Activated T-helper 1 cell treated with Interleukin-2 at 50 U/mL for 16 hours (primary cell): ENCODE measurements at places on chromosomes 2 and 18.
A peak's percentile ranks its signal among the peaks of the same experiment; 100 is the strongest.

DNA sequence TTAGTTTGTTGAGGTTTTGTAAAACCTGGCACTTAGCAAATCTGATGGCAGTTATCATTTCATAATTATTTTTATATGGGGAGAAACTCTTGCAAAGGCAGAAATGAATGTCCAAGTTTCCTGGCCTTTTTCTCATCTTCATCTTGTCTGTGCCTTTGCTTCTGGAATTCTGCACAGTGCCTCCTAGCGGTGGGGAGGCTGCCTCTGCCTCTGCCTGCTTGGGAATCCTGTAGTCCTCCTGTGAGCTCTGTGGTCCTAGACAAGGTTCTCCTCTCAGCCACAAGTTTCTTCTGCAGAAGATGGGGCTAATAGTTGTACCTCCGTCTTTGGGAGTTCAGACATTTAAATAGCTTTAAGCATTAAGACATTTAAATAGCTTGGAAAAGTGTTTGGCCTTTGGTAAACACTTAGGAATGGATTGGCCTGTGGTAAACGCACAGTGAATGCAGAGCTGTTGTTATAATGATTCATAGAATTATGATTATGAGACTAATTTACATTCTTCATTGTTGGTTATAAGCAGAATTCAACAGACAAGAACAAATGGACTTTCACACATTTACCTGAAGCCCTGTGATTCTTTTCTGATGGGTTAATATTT, 101.2 kb downstream of the ZNF236 start:
- no peak for DNase-seq

GRCh38 chr2:170341684-170342623, 164.0 kb downstream of the MYO3B start:
- no peak for DNase-seq

- DNase-seq, result no peak
These were observed 235.6 kb downstream of the BCL11A start for GRCh38 chr2:60317844-60318243.

GRCh38 chr2:234134496-234134895, 84.0 kb downstream of the SPP2 start:
- DNase-seq, result no peak

DNA sequence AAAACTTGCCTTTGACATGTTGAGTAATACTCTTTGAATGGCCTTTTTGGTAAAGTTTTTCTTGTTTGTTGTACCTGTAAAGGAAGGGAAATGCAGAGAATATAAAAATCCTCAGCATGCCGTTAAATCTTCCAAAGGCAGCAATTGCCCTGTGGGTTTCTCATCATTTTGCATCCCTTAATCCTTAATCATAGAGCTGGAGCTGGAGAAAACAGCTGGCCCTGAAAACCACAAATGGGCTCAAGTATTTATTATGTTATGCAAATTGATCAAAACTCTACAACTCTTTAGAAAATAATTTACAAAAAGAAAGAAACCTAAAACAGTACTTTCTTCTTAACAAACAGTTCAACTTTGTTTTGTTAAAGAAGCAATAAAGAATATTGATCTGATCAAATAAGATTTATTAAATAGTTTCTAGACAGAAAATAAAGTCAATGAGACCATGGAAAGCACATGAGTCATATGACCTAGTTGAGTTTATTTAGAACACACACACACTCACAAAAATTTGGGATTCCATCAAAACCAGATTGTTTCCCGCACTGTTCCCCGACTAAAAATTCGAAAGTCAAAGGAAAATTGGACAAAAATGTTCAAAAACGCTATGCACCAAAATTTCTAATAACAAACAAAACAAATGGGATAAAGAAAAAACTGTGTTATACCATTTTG, 309.0 kb downstream of the GULP1 start:
- no peak for DNase-seq

GRCh38 chr2:109636317-109636716, 22.2 kb downstream of the SOWAHC start:
- no peak for DNase-seq

DNA sequence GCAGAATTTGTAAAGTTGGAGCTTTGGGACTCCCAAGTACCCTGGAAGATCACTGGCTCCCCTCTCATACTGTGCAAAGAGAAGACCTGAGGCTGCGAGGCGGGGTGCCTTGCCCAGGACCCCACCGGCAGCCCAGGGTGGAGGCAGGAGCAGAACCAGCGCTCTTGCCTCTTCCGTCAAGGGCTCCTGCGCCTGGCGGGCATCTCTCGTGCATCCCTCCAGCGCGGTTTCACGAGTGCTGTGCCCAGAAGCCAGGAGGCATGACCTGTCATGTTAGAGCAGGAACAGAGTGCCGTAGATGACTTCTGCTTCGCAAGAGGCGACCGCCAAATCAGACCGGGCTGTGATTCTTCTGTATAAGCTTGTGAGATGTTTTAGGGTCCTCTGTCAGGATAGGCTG, 77.3 kb downstream of the LDLRAD4 start:
- no peak for DNase-seq

GRCh38 chr2:230137902-230138539, 69.3 kb upstream of the SLC16A14 start:
- DNase-seq, result no peak

GRCh38 chr2:84942964-84943421, 28.0 kb upstream of the KCMF1 start:
- no peak for DNase-seq

DNA sequence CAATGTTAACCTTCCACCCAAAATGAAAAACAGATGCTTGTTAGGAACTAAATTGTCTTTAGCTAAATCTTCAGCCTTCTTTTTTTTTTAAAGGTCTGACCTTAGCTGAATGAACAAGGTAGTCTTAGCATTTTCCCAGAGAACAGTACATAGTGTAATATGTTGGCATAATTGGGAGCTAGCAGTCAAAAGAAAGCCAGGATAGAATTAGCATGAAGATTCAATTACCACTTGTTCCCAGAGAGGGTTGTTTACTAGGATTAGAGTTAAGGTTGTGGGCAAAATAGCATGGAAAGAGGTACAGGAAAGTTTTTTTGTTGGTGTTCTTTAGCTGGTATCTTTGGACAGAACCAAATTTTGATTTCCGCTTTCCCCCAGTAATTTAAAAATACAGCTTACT, 6.9 kb downstream of the CDH20 start:
- DNase-seq, result no peak

DNA sequence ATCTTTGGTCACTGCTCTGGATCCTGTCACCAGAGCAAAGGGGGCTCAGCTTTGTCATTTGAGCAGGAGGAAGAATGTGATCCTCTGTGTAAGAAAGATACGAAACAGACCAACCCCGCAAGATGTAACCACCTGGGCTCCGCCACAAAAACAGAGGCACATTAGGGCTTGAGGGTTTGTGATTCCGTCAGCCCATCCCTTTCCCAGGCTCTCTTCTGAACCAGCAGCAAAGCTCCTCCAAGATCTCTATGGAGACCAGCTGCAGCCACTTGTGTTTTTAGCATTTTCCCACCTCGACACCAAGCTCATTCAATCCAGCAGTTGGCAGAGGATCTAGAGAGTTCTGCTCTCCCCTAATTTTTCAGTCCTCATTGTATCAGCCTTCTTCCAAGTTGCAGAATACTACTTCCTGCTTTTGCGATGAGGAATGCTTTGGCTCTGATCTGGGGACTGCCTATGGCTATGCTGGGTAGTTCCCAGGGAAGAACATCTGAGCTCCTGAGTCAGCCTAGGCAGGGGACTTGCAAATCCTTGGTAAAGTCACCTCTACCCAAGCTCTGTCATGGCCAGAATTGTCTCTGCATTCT, 139.6 kb upstream of the RAB12 start:
- no peak for DNase-seq

DNA sequence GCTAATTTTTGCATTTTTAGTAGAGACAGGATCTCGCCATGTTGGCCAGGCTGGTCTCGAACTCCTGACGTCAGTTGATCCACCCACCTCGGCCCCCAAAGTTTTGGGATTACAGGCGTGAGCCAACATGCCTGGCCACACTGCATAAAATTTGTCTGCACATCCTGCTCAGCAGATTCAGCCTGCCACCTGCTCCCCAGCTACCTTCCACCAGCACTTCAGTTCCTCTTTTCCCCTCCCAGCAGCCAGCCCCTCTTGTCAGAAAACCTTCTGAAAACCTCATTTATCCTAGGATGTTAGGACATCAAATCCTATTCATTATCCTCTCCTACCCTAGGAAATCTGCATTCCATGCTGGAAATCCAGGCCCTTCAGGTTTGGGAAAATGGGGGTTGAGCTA, 99.4 kb upstream of the STPG4 start:
- no peak for DNase-seq

- DNase-seq, result no peak
These were observed 820.2 kb upstream of the SALL3 start for GRCh38 chr18:78159397-78159796.

DNA sequence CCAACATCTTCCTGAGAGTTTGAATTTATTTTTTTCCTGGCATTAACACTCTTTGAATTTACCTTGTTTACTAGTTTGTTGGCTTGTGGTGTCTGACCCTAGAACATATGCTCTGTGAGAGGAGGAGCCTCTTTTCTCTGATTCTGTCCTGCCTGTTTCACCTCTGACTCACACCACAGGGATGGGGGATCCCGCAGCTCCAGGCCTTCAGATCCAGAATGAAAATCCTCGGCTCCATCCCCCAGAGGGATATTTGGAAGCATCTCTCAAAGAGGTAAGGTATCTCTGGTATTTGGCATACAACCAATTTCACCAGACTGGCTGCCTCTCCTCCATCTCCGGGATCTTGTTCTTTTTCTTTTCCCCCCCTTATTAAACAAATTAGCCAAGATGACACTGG, 104.7 kb downstream of the GPR39 start:
- DNase-seq, result no peak

DNA sequence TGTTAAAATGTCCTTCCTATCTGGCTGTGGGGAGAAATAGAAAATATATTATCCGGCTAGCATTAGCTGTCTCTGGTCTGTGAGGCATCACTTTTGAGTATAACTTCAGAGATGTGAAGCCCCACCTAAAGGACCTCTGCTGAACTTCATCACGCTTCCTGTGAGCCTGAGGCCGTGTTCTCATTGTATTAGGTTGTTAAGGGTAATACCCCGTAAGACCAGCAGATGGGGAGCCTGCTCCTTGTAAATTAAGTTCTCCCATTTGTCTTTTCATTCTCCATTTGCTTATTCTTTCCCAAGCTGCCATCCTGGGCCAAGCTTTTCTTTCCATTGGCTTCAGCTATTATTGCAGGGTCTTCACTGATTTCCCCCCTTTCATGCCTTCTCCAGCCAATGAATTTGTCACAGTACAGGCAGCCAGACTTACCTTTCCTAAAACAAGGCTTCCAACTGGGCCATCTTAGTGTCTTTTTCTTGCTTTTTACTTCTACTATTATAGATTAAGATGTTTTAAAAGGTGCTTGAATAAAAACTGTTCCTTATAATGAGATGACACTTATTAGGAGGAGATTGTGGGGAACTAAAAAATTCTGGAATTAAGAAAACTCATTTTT, 12.4 kb downstream of the NIF3L1 start:
- peak; percentile 42 for DNase-seq

DNA sequence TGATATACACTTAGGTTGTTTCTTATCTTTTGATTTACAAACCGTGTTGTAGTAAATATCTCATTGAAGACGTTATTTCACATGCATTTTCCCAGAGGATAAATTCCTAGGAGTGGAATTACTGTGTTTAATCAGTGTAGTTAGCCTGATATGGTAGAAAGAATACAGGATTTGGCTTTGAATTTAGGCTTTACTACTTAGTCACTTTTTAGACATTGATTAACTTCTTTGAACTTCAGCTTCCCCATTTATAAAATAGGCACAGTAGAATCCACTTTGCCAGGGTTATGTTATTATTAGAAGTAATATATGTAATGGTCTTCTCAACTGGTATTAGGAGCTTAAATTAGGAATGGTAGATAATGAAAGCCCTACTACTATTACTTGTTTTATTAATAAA, 27.4 kb downstream of the PSMD14 start:
- no peak for DNase-seq

DNA sequence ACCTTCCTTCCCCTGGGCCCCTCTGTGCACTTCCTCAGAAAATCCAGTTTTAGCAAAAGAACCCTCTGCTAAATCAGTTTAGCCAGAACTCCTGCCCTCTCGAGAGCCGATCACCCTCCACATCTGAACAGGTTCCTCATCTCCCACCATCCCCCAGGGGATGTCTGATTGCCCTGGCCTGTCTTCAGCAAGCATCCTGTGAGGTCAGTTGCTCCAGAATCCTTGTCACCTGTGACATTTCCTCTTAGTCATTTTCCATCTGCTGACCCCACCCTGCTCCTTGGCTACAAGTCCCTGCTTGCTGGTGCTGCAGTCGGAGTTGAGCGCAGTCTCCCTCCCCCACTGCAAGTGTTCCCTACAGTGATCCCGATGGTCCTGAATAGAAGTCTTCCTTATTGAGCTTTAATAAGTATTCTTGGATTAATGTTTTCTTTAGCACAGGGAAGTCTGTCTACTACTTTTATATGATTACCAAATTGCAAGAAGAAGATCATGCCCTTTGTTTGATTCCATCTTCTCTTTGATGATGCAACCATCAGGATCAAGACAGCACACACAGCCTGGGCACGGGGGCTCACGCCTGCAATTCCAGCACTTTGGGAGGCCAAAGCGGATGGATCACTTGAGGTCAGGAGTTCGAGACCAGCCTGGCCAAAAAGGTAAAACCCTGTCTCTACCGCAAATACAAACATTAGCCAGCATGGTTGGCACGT, 30.9 kb upstream of the UBE2F start:
- no peak for DNase-seq

DNA sequence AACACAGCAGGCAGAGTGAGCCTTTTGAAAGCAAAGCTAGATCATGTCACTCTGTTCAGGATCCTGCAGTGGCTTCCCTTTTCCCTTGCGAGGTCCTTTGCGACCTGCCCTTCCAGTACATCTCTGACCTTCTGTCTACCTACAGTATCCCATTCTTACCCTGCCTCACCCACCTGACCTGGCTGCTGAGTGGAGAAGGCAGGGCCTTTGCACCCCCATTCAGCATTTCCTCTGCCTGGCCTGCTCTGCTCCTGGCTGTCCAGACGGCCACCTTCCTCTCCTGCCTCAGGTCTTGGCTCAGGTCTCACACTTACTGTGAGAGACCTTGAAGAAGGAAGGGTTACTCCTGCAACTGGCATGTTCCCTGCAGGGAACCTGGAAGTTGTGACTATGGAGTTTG, 77.4 kb downstream of the MAPRE2 start:
- no peak for DNase-seq

- DNase-seq, result no peak
These were observed 33.0 kb upstream of the SNED1 start for GRCh38 chr2:240965296-240965904.

- DNase-seq, result peak; percentile 28
These were observed 600 bp downstream of the RALB start for GRCh38 chr2:120253021-120253882.

DNA sequence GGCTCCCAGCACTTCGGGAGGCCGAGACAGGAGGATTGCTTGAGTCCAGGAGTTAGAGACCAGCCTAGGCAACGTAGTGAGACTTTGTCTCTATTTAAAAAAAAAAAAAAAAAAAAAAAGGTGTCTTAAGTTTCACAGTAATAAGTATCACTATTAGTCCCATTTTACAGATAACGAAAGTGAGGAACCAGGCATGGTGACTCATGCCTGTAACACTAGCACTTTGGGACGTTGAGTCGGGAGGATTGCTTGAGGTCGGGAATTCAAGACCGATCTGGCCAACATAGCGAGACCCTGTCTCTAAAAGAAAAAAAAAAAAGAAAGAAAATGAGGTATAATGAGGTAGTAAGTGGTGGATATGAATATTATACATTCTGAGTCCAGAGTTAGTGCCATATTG, 2.5 kb downstream of the KCNJ13 start:
- DNase-seq, result no peak
